ENCODE measurements at places on chromosomes 1 and 21. TPM values are rescaled to one million over a fixed set of nuclear protein-coding genes. Genes with fewer than 3 reads are reported as not detected.

- peak; percentile 41 for DNase-seq
Measured at GRCh38 chr1:185566995-185567394, 167.2 kb upstream of the HMCN1 start.

Gene LAD1
- total RNA-seq = not detected

Gene MIXL1
- total RNA-seq = not detected

DNA sequence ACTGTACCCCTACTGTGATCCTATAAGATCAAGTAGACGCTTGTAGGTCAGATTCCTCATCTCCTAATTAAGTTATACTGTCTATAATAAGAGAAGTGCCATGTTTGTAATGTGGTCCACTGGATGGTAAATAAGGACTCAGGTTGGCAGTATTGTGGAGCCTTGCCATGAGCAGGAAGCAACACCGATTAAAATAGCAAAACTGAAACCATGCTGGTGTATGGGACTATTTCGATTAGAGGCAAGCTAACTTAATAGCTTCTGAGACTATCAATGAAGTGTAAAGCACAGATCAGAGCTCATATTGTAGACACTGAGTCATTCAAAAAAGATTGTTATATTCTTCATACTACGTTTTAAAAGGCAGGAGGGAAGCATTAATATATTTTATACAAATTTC is 348.8 kb downstream of the HHAT start:
- DNase-seq = no peak

DNA sequence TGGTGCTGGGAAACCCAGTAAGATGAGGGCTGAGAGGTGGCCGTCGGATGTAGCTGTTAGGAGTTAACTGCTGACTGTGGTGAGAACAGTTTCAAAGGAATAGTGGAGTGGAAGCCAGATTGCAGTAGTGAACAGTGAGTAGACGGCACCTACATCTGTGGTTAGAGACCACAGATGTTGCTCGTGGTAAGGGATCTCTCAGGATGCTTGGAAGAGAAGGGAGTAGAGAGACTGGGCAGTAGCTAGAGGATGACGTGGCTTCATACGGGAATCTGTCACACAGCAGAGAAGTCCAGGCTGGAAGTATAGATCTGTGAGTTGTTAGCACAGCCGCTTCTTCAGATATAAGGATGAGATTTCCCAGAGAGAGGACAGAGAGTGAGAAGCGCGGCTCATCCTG is 7.8 kb upstream of the ARTN start:
- DNase-seq = no peak

Gene RGS8
- not detected for total RNA-seq

Gene OLFML2B
- total RNA-seq = 14.5 TPM

DNA sequence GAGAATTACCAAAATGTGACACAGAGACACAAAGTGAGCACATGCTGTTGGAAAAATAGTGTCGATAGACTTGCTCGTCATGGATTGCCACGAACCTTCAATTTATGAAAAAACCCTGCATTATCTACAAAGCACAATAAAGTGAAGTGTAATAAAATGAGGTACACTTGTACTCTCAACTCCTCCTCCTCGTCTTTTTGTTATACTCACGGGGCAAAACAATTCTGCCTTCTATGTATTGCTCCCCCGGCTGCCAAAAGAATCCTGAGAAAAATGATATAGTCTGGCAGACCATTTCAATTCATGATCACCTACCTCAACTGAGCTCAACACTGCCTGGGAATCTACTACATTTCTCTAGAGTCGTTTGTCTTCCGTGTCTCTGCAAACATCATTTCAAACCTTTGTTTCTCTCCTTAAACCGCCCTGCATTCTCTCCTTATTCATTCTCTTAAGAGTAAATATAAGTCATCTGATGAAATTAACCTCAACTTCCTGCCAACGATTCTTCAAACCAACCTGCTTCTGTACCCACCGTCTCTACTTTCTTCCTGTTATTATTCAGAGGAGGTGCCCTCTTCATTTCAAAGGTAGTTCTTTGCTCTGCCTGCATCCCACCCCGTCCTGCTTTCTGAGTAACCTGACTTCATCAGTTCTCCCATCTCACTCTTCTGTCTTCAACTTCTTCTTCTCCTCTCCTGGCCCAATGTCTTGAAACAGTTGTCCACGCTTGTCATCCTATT is 12.9 kb upstream of the IL19 start:
- DNase-seq = no peak

Gene TMEM222
- 31.4 TPM for total RNA-seq

DNA sequence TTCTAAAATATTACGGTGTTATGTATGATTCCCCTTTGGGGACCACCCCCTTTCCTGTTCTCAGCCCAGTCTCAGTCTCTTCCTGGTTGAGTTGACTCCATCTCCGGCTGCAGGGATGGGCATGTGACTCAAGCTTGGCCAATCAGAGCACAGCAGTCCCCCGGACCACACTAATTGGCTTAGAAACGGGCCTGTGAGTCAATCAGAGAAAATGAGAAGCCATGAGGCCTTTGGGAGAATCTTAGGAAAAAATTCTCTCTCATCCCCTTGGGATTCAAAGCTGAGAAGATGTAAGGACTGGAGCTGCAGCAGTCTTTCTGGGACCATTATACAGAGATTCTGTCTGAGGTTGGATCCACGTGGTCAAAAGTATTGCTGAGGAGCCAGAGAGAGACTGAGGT is 10.7 kb upstream of the FHAD1 start:
- DNase-seq = no peak

Gene AADACL4
- total RNA-seq = not detected

- DNase-seq = peak; percentile 42
Measured at GRCh38 chr1:226737819-226738420, 1.2 kb downstream of the ITPKB start.

- DNase-seq = peak; percentile 42
Measured at GRCh38 chr1:15401391-15402055, 8.2 kb upstream of the EFHD2 start.

Gene KDM5B
- total RNA-seq = 56.4 TPM

Gene CCDC185
- total RNA-seq = not detected

DNA sequence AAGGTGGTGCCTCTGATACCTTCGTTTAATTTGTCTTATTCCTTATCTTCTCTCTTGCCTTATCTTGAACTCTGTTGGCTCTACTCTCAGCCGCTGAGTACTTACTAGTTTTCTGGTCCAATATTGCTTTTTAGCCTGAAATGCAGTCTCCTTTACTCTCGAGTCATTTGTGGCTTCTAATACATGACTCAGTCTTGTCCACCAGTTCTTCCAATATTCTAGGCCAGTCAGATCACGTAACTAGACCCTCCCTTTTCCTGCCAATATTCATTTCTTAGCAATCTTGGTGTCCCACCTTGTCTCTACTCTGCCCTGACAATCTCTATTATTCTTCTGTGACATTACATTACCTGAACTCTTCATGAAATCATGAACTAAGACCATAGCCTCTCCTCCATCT is 555.8 kb downstream of the DPYD start:
- no peak for DNase-seq

GRCh38 chr1:40929155-40929554 is 50.3 kb upstream of the CTPS1 start:
- peak; percentile 22 for DNase-seq

DNA sequence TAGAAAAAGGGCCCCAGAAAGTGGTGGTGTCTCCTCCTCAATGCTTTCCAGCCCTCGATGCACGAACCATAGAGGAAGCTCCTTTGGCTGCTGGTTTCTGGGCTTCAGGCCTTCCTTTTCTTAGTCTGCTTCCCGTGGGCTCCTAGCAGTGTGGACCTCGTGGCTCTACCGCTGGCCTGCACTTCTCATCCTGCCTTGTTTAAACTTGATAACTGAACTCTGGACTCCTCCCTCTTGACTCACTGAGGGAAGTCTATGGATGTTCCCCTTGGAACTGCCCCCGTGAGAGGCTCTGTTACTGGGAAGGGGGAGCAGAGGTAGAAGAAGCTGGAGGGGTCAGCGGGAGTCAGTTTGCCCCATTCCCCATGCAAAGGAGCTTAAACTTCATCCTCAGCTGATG is 75.3 kb upstream of the WDR26 start:
- no peak for DNase-seq

Gene FLVCR1
- total RNA-seq = 5.8 TPM

GRCh38 chr1:21594501-21594900 is 74.7 kb downstream of the RAP1GAP start:
- DNase-seq = no peak

DNA sequence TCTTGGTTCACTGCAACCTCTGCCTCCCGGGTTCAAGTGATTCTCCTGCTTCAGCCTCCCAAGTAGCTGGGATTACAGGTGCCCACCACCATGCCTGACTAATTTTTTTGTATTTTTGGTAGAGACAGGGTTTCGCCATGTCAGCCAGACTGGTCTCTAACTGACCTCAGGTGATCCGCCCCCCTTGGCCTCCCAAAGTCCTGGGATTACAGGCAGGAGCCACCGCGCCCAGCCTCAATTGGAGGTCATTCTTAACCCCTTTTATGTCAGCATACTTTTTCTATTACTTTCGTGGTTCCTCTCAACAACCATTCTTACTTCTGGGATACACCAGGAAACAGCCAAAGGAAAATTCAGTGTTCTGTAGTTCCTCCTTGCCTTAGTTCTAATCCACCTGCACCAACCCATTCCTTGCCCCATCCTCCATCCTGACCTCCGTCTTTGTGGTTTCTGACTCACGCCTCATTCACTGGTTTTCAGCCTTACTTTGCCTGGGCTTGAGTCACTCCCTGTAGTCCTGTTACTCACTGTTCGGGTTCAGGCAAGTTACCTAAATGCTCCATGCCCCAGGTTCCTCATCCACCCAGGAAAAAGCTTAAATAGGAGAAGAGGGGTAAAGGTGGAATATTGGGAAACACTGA is 12.9 kb upstream of the BCL10 start:
- DNase-seq = peak; percentile 84

DNA sequence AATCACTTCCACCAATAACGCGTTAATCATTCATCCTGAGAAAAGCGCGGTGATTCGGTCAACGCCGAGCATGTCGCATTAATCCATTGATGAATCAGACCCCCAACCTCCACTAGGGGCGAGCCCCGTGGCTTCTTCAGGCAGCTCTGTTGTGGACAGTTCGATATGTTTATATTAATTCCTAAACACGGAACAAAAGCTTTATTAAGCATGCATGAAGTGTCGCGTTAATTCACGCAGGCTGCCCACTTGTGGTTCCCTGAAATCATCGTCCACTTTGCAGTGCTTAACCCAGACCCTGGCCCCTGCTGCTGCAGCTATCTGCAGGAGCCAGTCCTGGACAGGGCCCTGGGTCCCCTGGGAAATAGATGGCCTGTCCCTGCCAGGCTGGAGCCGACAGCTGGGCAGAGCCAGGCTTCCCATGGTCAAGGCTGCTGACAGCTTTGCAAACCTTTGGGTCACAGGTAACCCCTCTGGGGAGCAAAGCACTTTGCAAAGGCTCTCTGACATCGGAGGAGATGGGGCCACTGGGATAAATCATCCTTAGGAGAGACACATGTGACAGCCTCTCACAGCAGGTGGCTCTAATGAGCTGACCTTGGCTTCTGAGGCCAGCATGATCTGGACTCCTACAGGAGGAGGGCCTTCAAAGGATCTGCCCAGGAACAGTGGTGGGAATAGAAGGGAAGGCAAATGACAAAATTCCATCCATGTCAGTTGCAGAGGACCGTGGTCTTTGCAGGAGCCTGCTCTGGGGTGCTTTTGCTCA is 137.0 kb upstream of the AJAP1 start:
- no peak for DNase-seq

Gene GABPB2
- 14.6 TPM for total RNA-seq

Gene CYP4A11
- total RNA-seq = not detected

DNA sequence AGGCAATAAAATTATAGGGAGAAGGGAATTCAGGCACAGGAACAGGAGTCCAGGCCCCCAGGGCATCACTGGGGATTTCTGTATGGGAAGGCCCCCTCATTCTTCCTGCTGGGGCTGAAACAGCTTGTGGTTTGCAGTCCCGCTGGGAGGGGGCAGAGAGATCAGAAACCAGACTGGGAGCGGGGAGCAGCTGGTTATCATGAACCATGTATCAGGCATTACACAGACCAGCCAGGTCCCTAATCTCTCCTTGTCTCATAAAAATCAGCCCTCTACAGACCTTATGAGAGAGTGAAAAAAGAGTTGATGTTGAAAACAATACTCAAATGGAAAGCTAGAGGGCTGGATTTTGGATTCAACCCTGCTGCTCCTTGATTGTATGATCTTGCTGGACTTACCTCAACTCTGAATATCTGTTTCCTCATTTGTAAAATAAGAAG is 93.4 kb upstream of the F3 start:
- DNase-seq = no peak

GRCh38 chr1:181969902-181970301 is 91.6 kb downstream of the ZNF648 start:
- DNase-seq = no peak

Gene RBP7
- total RNA-seq = not detected

Gene S1PR1
- total RNA-seq = 5.5 TPM

GRCh38 chr1:174160603-174161002 is 1.3 kb downstream of the RABGAP1L start:
- DNase-seq = no peak

DNA sequence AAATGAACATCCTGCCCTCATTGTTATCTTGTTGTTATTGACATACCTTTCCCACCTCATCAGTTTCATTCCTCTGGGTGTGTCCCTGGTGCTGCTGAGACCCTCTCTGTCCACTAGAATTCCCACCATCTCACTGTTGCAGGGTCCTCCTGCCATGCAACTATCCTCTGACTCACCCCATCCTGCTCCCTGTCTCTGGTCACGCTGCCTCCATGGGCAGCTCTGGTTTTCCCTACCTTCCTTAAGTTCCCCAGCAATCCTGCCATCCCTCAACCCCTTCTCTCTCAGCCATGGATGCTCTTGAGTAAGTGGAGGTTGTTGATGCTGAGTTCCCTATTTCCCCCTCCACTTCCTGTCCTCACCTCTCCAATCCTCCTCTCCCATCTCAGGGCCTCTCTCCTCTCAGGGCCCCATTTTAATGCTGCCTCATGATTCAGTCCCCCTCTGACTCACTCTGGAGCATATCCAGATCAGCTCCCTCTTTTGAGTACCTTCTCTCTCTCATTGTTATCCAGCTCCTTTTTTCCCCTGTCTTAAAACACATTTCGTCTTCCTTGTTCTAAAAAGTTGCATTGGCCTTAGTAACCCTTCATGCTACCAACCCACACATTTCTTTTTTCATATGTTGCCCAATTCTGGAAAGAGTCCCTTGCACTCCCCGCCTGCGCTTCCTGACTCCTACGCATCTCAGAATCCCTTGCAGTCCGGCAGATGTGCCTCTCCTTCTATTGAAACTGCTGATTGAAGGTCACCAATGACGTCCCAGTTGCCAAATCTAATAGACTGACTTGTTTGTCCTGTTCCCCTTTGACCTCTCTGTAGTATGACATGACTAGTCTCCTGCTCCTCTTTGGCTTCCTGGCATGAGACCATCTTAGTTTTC is 92.0 kb downstream of the CNIH3 start:
- DNase-seq = peak; percentile 86

DNA sequence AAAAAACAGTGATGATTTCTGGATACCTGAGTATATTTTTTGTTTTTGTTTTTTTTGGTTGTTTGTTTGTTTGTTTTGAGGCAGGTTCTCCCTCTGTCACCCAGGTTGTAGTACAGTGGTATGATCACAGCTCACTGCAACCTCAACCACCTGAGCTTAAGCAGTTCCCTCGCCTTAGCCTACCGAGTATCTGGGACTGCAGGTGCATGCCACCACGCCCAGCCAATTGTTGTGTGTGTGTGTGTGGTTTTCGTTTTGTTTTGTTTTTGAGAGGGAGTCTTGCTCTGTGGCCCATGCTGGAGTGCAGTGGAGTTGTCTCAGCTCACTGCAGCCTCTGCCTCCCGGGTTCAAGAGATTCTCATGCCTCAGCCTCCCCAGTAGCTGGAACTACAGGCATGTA is 55.3 kb upstream of the RCC1 start:
- no peak for DNase-seq
